RWPE2 (cell line): ENCODE measurements at places on chromosomes 4 and X.

DNA sequence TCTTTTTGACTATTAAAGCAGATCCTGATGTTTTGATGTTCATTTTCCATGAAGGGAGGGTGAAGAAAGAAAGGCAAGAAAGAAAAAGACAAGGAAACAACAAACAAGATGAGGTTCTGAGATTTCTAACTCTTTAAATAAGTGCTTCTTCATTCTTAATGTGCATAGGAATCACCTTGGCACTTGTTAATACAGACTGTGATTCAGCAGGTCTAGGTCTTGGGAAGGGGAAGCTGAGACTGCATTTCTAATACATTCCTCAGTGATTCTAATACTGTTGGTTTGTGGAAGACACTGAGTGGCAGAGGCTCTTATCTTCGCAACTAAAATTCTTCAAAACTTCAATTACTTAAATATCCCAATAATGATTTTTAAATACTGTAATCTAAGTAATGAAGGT, 95.2 kb upstream of the NAP1L5 start:
- DNase-seq, result no peak

DNA sequence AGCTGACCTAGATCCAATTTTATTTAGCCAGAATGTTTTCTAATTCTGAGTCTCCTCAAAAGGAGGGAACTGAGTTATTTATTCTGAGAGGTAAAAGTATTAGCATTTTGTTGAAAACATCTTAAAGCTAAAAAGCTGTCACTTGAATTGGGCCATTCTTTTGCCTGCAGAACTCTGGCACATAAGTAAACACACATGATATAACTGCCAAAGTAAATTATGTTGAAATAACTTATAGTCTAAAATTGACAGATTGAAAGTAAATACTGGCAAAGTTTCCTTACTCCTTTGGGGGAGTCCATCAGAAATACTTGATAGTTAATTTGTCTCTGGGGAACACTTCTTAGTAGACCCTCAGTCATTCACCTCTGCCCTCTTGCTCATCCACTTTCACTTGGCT, 38.3 kb upstream of the SLC25A4 start:
- no peak for DNase-seq

GRCh38 chrX:17397074-17397473, 22.1 kb downstream of the NHS start:
- no peak for DNase-seq

GRCh38 chr4:8473920-8474590, 33.5 kb downstream of the TRMT44 start:
- DNase-seq, result no peak

DNA sequence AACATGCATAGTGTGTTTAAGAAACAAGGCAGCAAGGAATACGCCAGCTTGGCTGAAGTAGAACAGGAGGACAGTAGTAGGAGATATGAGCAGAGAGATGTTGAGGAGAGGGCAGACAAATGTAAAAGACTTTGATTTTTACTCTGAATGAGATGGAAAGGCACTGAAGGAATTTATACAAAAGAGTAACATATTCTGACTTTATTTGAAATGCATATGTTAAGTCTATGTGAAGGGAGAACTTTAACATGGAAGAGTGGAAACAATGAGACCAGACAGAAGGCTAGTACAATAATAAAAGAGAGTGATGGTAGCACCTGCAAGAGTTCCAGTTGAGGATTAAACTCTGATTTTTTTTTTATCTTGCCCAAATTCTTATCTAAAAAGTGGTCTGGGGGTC, 176.2 kb upstream of the CENPE start:
- no peak for DNase-seq

DNA sequence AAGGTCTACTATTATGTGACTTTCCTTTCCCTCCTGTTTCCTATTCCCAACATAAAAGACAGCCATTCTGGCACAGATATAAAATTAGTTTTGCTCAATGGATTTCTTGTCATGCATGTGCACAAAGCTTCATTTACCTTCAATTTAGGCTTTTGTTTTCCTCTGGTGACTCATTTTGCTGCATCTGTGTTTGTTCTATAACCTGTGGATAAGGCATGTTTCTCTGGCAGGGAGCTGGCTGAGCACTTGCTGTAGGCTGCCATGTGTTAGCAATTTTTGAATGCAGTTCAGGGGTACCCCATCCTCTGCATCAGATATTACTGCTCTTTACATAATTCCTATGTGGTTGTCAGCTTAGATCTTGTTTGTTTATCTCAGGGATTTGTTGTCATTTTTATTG, 202.8 kb upstream of the GRID2 start:
- DNase-seq, result no peak

GRCh38 chrX:103254171-103254824, 657 bp downstream of the TCEAL8 start:
- peak; percentile 68 for DNase-seq

DNA sequence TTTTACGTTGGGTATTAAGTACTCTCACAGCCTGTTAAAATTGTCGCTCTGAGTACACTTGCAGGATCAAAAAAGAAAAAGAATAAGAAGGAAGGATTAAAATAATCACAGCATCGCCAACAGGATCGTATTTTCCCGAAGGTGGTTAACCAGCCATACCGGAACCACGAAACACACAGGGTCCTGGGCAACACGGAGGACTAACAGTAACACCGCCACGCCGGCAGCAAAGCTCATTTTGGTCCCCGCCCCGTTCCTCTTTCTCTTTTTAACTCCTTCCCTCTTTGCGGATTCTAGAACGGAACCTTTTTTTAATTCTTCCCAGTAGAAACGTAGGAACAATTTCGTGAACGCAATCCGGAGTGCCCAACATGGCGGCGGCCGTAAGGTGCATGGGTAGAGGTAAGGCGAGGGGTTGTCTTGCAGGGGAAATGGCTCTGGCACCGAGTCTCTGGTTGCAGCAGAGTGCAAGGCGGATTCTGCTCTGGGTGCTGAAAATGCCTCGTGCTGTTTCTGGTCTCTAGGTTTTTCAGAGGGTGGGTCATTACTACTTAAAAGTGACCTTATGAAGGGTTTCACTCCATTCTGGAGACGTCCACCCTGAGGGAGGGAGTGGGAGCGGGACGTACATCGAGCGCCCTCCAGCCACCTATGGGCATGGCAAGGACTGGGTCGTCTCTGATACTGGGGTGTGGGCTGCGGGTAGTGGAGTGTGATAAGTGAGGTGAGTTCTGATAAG, at the start of gene MRPL1:
Gene MRPL1 (plus strand): TSS at position 353 of the 739 bp plus-strand sequence. CDS start 19 bp downstream, at position 372.
- DNase-seq, result peak; percentile 90

DNA sequence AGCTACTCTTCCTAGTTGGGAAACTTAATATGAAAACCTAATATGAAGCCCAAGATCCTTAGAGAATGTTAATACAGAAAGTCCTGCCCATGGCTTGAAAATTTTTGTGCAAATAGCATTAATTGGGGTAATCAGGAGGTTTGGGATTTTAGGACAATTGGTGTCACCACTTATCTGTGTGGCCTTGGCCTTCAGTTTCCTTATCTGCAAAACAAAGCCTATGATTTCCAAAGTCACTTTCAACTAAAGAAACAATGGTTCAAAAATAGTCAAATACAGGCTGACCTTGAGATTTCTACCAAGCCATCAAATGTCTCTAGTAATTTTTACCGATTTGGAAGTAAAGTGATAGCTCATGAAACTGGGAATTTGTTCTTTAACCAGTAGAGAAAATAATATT, 40.2 kb upstream of the FAM9C start:
- DNase-seq, result no peak

DNA sequence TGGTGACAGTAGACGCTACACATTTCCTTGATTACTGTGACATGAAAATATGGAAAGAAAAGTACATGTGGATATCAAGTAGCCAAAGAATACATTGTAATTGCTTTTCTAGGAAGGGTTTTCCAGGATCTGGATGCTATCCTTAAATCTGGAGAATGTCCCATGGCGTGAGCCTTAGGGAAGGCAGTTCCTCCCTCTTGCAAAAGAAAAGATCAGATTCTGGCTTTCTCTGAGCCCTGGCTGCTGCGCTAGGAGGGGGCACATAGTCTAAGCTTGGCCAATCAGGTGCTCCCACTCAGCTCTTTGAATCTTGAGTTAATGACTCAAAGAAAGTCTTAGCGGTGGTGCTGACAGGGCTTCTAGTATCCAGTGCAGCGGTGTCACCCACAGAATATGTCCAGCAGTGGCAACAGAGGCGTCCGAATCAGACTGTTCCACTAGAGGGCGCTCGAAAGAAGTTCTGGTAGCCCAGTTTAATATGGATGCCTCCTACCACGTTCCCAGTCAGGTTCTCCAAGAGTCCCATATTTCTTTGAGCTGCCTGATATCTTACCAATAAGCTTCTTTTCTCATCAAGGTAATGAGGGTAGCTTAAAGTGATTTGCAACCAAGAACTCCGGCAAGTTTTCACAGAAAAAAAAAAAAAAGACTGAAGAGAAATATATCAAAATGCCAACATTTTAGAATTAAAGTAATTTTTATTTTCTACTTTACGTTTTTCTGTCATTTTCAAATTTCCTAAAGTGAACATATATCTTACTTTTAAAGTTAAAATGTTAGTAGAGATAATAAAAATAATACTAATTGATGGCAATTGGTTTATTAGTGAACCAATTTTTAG, 213.4 kb upstream of the S100G start:
- peak; percentile 38 for DNase-seq

DNA sequence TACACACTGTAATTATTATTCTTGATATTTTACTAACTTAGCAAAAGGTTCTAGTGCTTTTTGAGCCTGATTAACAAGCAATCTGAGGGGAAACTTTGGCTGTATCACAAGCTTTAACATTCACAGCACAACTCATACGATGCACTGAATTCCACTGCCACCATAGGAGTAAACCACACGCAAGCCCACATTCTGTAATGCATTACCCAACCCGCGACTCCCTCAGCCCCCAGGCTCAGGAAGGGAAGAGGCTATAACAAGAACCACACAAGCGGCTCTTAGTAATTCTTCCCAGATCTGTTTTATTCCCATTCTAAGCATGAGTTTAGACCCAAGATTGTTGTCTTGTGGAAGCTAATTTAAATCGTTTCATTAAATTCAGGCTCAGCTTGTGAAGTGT, 138.5 kb upstream of the TBL1X start:
- no peak for DNase-seq

DNA sequence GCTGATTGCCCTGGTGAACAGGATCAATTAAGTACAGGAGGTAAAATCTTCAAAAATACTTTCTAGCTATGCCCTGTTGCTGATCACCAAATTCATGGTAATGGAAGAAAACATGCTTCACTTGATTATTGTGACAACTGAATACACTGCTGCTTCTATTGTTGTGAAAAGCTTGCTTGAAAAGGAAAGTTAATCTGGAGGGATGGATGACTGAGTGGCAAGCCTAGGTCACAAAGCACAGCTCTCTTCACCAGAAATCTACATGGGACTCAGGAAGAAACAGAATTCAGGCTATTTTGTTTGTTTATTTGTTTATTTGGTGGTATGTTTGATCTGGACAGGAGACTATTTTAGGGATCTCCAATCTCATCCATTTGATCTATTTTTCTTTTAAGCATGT, 182.0 kb downstream of the MGST2 start:
- no peak for DNase-seq

DNA sequence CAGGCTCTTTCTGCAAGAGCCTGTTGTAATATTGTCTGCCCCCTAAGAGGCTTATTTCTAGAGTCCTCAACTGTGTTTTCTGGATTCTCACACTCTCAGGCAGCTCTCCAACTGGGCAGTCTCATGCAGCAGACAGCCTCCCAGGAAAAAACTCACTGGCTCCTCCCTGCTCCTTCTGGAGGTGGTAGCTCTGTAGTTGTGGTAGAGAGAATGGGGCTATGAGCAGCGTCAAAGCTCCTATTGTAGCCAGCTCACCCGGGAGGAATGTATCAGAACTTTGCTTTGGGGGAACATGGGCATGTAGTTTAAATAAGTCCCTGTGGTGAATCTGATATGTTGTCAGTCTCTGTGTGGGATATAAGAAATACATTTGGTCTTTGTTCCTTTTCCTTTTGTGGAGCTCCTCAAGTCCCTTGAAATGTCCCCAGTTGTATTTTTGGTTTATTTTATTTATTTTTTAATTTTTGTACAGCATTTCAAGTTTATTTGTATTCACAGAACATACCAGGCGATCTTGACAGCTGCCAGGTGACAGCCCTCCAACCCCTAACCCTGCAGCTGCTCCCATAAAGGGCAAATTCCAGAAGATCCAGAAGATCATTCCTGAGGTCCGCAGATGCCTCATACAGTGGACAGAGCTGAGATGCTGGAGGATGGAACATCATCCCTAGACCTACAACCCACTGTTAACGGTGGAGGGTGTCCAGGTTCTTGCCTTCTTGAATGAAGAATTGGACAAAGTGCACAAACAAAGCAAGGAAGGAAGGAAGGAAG, 45.7 kb downstream of the TRIM61 start:
- DNase-seq, result no peak

GRCh38 chrX:53211391-53211978, 13.5 kb downstream of the KDM5C start:
- no peak for DNase-seq

GRCh38 chr4:176321589-176321988, 1.8 kb downstream of the SPCS3 start:
- no peak for DNase-seq

- no peak for DNase-seq
These were observed 147.4 kb upstream of the RPS6KA3 start for GRCh38 chrX:20414066-20414465.

GRCh38 chrX:153867139-153867538, 18.8 kb downstream of the L1CAM start:
- no peak for DNase-seq

- DNase-seq, result no peak
These were observed 10.3 kb downstream of the SNX25 start for GRCh38 chr4:185219551-185220344.

DNA sequence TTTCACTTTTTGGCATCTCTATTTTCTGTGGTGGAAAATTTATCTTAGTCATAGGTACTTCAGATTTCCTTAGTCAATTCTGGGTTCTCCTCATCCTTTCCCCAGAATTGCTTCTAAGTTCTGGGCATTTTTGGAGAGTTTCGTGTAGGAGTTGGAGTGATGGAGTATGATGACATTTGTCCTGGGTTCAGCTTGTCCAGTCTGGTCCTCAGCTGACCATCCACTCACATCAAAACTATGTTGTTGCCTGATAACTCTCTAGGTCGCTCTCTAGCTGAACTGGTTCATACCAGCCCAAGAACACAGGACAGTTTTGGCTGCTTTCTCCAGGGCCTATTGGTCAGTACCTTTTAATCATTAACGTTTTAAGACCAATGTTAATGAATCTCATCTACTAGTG, 13.2 kb downstream of the PTTG2 start:
- no peak for DNase-seq

- no peak for DNase-seq
These were observed 342.9 kb downstream of the MAGEB5 start for GRCh38 chrX:26558719-26559386.
